ENCODE measurements at places on chromosomes 5 and 9.

- DNase-seq = no peak
These were observed 25.5 kb downstream of the NFIB start for GRCh38 chr9:14288433-14288832.

DNA sequence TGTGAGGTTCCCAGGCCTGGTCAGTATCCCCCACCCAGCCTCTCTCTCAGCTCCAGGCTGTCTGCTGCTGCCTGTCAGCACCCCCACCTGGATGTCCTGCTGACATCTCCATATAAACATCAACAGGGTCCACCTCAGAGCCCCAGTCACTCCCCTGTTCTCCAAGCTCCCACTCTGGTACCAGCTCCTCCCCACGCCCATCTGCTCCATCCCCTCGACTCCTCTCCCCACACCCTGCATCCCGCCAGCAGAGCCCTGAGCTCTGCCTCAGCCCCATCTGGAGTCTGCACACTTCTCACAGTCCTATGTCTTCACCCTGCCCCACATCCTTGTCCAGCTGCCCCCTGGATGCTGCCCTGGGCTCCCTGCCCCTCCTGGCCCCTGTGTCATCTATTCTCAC, 67.7 kb upstream of the LRRTM2 start:
- no peak for DNase-seq

DNA sequence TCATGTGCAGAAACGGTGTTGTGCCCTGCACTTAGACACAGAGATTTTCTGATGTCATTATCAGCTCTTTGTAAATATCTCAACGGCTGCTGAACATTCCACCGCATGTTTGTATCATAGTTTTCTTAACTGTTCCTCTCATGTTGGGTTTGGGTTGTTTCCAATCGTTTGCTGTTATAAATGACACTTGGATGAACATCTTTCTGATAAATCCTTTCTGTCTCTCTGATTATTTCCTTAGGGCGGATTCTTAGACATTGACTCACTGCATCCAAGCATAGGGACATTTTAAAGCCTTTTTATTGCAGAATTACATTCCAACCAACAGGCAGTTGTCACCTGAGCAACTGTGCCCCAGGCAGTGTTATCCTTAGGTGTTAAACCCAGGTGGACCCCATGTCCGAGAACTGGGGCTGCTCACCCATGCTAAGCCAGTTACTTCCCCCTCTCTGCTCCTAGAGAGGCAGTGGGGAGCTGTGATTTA, 28.5 kb downstream of the COL5A1 start:
- no peak for DNase-seq

- DNase-seq = peak; percentile 30
These were observed 1.6 kb downstream of the CSNK1A1 start for GRCh38 chr5:149549461-149550267.

DNA sequence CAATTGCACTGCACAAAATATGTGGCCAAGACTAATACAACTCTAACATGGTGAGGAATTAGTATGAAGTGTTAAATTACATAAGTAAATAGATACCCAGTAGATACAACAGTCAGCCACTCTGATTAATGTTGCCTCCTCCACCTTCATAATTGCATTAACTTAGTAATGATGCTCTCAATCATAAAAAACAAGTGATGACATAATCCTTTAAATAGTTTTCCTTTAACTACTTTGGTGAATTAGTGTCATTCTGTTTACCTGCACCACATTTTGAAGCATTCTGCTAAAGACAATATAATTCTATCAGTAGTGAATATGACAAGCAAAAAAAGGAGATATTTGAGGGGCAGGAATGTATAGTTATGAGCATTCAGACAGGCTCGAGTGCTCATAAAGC, 265.9 kb upstream of the SLC24A2 start:
- no peak for DNase-seq

DNA sequence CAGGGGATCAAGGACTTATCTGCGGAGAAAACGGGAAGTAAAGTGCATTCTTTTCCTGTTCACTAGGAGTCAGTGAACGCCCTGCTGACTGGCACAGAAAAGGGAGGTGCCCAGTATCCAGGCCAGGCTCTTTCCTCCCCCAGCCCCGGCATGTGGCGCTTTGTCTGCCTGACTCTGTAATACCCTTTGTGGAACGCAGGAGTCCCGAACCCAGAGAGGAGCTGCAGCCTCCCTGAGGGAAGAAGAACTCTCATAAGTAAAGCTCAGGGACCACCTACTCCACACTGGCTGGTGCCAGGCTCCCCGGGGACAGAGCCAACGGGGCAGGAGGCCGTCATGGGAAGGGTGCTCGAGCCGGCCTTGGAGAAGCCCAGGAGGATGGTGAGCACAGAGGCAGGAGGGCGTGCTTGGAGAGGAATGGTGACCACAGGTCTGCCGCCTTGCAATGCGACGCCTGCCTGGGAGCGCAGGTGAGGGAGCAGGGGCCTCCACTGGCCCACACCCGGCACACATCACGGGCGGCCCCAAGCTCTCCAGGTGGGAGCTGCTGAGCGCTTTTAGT, 31.5 kb downstream of the VAV2 start:
- no peak for DNase-seq

GRCh38 chr9:9142001-9142400, 1342.4 kb upstream of the DMAC1 start:
- no peak for DNase-seq

GRCh38 chr9:106228861-106229260, 534.5 kb downstream of the TMEM38B start:
- no peak for DNase-seq

DNA sequence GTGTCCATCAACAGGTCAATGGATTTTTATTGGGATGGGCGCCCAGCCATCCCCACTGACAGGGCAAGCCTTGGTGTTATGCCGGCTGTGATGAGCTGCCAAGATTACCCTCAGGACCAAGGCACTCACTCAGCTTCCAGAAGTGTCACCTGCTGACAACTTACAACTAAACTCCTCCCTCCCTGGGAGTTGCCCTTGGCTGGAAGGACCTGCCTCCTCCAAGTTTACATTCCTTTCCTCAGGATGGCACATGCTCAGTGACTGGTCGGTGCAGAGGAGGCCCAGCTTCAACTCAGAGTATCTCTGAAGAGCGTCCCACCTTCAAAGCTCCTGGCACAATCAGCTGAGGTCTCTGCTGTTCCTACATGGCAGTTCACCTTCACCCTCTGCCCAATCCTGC, 52.5 kb upstream of the ZBTB43 start:
- no peak for DNase-seq

GRCh38 chr5:72505539-72506157, 1.6 kb downstream of the ZNF366 start:
- DNase-seq = no peak

DNA sequence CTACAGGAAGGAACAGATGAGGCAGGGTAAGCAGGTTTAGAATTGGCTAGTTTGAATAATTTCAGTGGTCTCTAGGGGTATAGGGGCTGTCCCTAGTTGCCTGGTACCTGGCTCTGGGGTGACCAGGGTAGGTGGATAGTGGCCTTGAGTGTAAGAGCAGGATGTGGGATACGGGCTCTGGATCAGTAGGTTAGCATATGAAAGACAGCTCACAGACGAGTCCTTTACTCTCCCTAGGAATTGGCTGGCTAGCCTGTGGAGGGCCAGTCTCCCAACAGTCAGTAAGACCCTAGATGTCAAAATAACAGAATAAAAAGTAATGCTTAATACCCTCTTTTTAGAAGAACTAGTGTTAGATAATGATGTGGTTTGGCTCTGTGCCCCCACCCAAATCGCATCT, 16.6 kb upstream of the C9orf152 start:
- no peak for DNase-seq

DNA sequence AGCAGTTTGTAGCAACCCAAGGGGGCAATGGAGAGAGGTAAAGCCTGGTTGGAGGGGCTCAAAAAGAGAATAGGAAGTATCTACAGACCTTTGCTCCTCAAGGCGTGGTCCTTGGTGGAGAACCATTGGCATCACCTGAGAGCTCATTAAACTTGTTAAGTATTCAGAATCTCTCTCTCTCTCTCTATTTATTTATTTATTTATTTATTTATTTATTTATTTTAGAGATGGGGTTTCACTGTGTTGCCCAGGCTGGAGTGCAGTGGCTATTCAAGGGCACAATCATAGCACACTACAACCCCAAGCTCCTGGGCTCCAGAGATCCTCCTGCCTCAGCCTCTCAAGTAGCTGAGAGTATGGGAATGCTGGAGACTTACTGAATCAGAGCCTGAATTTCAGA, 193.1 kb upstream of the ADCY2 start:
- DNase-seq = no peak

DNA sequence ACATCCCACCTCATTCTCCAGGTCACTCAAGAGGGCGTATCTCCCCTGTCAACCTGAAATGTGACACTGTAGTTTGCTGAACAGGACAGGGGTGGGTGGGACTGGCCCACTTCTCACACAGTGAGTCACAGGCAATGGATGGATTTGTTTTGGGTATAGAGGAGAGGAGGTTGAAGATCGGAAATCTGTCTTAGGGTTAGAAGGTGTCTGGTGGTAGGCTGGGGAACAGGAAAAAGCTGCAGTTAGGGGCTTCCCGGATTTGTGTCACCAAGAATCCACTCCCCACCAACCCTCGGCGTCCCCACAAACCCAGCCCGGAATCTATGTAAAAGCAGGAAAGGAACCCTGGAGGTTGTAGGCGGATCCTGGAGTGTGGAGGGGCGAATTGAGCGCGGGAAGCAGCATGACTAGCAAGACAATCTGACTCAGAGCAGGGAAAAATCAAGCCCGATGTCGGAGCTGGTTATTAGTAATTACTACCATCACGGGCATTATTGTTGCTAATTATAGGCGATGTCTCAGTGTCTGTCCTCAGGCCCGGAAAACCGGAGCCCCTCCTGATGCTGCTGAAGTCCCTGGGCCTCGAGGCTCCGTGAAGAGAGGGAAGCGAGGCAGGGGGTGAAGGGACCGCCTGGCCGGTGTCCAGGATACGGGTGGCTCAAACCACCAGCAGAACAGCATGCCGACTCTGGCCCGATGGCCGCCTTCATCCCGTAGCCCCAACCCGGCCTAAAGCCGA, 1.7 kb upstream of the IRX1 start:
- no peak for DNase-seq

DNA sequence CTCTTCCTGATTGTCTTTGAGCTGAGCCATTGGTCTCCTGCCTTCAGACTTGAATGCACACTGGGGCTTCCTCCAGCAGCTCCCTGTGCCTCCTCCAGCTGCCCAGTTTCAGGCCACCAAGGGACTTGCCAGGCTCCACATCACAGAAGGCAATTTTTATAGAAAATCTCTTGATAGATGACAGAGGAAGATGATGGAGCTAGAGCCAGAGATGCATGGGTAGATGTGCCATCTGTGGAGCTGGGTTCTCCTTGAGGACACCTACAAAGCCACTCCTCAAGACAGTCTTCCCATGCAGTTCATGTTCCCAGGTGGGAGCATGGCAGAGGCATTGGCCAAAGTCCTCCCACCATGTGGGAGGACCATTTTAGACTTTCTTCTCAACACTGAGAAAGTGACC, 239.6 kb upstream of the IRX1 start:
- no peak for DNase-seq

DNA sequence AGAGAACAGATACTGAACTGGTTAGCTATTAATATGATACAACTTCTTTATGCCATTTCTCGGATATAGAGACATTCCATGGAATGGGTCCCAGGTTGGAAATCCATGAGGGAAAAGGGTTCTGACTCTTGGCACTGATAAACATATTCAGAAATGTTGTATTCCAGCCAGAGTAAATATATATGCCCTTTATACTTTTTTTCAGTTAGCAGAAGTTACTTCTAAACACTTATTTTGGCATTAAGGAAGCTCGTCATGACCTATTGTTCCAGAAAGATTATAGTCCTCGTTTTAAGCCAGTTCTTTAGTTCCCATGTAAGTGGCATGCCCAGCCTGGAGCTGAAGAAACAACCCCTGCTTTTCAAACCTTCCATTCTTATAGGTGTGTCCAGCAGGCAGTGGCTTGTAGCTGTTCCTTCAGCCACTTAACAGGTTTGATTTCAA, 181.6 kb downstream of the CD180 start:
- no peak for DNase-seq

DNA sequence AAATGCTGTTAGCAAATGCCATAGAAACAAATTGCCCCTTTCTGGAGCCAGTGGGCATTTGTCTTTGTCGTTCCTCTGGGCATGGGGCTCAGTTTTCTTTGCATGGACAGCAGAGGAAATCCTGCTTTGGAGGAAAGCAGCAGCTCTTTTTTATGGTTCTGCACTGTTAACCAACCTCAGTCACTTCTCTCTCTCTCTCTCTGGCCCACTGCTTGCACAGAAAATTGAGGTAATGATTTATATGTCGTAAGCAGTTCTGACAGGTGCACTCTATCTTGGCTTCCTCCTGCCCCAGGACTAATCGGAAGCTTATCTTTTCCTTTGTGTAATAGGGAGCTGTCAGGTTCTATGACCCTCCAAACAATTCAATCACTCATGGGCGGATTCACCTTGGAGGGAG, 159.6 kb upstream of the GPR151 start:
- DNase-seq = no peak

DNA sequence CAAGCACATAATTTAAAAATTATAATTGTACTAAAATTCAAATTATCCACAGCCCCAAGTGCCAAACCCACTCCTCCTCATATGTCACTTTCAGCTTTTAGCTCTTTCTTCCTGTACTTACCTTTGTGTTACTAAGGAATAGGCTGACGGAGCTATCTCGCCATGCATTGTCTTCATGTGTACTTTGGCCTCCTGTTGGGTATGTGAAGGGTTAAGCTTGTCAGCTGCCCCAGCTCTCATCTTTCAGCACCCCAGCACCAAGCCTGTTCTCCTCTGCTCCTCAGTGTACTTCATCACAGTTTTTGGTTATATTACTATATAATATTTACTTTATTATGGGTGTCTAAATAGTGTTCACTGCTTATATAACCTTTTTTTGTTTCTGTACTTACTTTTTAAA, 46.2 kb downstream of the OSTF1 start:
- no peak for DNase-seq

DNA sequence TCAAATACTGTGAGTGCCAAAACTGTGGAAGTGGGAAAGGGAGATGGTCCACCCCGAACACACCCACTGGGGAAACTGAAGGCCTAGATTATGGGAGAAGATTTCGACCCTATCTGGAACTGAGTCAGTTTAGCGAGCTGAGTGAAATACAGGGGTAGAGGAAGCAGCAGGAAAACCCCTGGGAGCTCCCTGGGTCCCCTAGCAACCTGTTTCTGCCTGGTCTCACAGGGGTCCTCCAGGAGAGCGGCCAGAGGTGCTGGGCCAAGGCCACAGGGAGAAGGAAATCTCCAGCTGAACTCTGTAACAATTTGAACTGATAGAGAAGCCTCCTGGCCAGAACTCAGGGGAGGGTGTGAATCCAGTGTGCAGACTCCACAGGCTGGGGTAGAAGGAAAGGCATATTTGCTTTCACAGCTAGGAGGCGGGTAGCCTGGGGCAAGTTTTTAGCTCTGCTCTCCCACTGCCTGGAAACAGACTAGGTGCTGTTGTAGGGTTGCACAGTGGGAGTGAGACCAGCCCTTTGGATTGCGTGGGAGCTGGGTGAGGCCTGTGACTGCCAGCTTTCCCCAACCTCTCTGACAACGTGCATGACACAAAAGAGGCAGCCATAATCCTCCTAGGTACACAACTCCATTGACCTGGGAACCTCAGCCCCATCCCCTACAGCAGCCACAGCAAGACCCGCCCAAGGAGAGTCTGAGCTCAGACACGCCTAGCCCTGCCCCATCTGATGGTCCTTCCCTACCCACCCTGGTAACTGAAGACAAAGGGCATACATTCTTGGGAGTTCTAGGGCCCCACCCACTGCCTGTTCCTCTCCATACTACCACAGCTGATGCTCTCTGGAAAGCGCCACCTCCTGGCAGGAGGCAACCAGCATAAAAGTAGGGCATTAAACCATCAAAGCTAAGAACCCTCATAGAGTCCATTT, 78.8 kb upstream of the GPBP1 start:
- DNase-seq = peak; percentile 11
